Peyer's patch (tissue), 4 donors: ENCODE measurements at places on chromosomes 7 and 10. TPM values are rescaled to one million over a fixed set of nuclear protein-coding genes. Genes with fewer than 3 reads are reported as not detected.

TMEM139 gene
- 151 TPM for total RNA-seq

ANXA11 gene
- 233 TPM for total RNA-seq

DNA sequence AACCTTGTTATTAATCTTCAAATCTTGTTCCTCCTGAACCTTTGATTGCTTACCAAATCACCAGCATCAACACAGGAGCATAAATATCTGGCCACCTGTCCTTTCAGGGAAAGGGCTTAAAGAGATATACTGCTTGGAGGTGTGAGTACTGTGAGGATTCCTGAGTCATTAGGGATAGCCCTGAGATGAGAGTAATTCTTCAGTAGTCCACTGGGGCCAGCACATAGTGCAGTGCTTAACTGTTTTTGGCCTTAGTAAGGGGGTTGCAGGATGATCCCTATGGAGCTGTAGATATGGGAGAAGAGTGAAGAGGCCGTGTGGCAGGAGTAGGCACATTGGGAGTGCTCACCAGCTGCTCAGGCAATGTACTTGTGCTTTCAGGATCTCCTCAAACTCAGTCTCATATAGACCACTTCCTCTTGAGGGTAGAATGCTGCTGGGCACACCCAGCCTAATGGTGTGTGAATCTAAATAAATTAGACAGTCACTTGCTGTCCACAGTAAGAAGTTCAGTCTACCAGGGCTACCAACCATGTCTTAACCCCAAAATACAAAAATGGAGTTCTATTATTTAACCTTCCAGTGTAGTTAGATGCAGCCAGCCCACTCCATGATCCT is 26.5 kb upstream of the GPR141 start:
- no peaks in the 10 kb centered on the region for H3K36me3 ChIP-seq
- H3K27ac ChIP-seq, result no peak overlapping the region
- H3K4me3 ChIP-seq, result no peak overlapping the region
- no peaks in the 10 kb centered on the region for H3K4me1 ChIP-seq

DNA sequence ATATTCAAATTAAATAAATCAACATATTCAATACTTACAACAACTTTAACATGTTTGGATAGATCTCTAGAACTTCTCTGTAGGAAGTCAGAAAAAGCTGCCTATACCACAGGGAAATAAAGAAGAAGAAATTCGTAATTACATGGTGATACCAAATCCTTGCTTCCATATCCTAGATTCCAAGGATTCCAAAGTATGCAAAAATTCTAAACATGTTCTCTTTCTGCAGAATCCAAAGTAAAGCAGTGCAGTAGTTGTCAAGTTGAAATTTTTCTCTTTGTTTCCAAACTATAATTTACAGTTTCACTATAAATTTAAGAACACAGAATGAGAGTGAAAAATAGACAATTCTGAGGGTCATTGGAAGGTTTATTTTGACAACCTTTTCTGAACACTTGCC is 233.7 kb upstream of the PTN start:
- no peaks in the 10 kb centered on the region for H3K27me3 ChIP-seq
- H3K4me1 ChIP-seq, result no peaks in the 10 kb centered on the region
- H3K4me3 ChIP-seq, result no peak overlapping the region
- H3K27ac ChIP-seq, result no peak overlapping the region

GRCh38 chr10:102670871-102671434 is 26.7 kb downstream of the TRIM8 start:
- no peaks in the 10 kb centered on the region for H3K4me1 ChIP-seq
- no peaks in the 10 kb centered on the region for H3K36me3 ChIP-seq
- no peak overlapping the region for H3K4me3 ChIP-seq
- no peak for DNase-seq
- no peak overlapping the region for H3K27ac ChIP-seq

GRCh38 chr10:73537709-73538108 is 41.9 kb upstream of the PPP3CB start:
- no peaks in the 10 kb centered on the region for H3K27me3 ChIP-seq
- DNase-seq, result no peak
- H3K36me3 ChIP-seq, result no peaks in the 10 kb centered on the region
- no peaks in the 10 kb centered on the region for H3K4me1 ChIP-seq
- H3K4me3 ChIP-seq, result no peak overlapping the region

TEX36 gene
- total RNA-seq, result not detected

GRCh38 chr10:61452151-61452651 is 980 bp downstream of the TMEM26 start:
- H3K4me3 ChIP-seq, result peak overlapping the region; percentile 24
- H3K27ac ChIP-seq, result peak overlapping the region; percentile 55
- H3K4me1 ChIP-seq, result no peaks in the 10 kb centered on the region
- no peaks in the 10 kb centered on the region for H3K27me3 ChIP-seq

DNA sequence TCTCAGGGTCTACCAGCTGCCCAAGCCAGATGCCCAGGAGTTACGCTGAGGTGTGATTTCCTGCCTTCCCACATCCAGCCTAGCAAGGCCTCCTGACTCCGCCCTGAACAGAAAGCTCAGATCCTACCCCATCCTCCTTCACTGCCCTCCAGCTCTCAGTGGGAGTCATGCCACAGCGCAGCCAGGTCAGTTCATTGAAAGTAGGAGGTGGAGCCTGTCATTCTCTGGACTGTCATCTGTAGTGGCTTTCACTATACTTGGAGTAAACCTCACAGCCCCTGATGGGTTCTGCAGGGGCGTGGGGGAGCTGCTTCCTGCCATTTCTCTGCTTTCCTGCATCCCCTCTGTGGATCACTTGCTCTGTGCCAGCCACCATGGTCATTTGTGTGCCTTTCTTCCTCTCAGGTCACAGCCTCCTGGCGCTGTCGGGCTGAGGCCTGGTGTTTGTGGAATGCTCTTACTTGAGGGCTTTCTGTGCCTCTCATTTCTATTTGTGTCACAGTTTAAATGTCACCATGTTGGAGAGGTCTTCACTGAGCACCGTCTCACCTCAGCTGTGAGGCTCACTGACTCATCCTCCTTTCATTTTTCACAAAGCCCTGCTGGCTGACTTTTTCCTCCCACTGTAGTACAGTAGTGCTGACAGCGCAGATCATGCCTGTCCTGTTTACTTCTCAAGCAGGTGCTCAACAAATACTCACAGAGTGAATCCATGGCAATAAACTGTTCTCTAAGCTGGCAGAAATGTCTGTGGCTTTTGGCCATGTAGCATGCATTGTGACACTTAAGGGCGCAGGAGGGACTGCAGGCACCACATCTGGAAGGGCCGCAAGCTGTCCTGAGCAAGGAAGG is 61.0 kb upstream of the TMEM248 start:
- DNase-seq, result no peak
- no peaks in the 10 kb centered on the region for H3K4me1 ChIP-seq
- H3K4me3 ChIP-seq, result no peak overlapping the region
- H3K27ac ChIP-seq, result no peak overlapping the region
- no peaks in the 10 kb centered on the region for H3K27me3 ChIP-seq
- H3K36me3 ChIP-seq, result peaks cover 22% of the 10 kb centered on the region
